GM12892 (cell line): ENCODE measurements at places on chromosomes 16 and 17.

DNA sequence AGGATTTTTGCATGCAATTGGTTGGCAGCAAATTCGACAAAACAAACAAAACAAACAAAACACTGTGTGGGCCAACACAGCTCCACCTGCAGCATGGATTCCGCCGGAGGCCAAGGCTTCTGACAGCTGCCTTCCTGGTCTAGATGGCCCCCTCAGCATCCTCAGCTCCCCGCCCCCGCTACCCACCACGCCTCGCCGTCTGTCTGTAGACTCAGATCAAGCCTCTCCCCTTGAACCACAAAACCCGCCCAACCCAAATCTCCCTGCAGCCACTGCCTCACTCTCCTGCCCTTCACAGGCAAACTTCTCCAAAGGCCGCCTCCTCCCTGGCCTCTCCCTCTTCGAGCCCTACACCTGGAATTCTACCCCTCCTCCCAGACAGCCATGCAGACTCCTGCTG lies 57.9 kb downstream of the RTN4RL1 start:
- no peak for DNase-seq

GRCh38 chr17:30300818-30301217 lies 9.1 kb upstream of the BLMH start:
- DNase-seq = no peak

GRCh38 chr17:40327244-40327729 lies 18.3 kb downstream of the RARA start:
- no peak for DNase-seq

DNA sequence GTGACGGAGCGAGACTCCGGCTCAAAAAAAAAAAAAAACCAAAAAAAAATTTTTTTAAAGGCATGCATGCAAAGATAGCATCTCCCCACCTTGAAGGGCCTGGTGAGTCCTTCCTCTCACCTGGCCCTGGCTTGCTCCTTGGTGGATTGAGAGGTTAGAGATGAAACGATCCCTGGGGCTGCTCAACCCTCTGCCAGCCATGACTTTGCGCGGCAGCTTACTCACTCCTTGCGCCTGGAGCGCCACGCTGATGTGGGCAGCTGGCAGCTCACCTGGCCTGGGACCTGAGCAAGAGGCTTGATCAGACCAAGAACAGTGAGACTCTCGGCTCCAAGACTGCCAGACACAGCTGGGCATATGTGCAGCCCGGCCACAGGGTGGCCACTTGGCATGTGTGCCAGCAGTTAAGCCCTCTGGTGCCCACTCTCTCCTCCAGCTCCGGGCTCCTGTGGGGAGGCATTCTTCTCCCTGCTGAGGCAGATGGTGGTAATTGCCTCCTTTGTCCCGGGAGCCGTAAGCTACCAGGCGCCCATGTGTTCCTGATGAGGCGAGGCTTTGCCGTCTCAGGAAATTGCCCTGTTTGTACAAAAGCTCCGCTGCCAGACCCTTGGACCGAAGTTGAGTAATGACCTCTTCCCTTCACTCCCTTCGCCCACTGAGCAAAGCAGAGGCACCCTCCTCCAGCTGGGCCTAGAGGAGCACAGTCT lies 5.1 kb upstream of the EVPL start:
- DNase-seq = no peak

DNA sequence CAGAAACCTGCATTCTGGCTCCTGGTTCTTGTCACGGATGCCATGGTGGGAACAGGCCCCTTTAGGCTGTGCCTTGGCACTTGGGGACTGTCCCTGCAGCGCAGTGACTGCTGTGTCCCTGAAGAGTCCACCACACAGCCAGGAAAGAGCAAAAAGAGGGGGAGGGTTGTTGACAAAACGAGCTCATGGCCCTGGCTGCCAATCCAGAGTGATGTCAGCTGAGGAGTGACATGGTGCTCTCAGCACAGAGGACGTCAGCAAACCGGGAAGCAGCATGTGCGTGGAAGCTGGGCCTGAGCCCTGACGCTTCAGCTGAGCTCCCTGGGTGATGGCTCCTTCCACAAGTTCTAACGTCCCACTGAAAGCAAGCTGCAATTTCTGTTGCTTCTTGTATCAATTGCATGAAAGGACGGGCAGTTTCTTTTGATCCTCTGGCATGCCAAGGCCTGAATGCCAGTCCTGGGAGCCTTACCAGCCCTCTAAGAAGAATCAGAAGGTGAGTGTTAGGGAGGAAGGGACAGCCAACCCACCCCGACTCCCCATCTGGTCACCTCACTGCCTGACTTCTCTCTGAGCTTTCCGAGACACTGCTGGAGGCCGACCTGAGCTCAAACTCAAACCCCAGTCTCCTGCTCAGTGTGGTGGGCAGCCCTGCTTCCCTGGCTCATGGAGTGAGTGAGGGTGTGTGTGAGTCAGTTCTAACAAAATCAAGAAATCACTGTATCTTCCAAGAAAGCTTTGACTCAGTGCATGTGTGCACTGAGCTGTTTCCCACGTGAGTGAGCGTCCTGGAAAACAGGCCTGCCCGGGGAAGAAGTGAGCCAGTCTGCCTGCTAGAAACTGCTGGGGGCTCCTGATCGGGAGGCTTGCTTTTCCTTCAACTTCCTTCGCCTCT lies 14.7 kb upstream of the WNT3 start:
- no peak for DNase-seq

DNA sequence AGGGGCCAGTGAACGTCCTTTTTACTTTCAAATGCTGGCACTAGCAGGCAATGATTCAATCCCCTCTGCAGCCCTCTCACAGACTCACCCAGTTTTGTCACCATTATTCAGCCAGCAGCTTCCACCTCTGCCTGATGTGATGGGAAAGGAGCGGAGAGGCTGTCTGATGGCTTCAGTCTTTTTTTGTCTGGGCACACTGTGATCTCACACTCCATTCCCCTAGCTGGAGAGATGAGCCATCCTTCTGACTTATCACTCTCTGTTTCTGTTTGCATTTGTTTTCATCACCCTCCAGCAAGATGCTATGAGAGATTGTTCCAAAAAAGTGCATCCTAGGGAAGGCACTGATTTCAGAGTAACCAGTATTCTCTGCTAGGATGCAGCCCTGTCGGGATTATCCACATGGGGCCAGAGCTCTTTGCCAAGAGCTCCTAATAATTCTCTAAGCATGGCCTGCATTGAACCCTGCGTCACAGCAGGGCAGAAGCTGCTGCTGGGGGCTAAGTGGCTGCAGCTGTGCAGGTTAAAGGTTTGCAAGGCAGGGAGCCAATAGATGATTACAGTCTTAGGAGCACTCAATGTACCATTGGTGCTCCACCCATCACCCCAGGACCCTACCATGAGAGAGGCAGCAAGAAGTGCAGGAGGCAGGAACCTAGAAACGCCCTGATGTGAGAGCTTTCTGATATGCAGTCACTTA lies 236.1 kb upstream of the C16orf82 start:
- no peak for DNase-seq

- no peak for DNase-seq
Measured at GRCh38 chr17:48611681-48612455, 1.1 kb upstream of the HOXB7 start.

DNA sequence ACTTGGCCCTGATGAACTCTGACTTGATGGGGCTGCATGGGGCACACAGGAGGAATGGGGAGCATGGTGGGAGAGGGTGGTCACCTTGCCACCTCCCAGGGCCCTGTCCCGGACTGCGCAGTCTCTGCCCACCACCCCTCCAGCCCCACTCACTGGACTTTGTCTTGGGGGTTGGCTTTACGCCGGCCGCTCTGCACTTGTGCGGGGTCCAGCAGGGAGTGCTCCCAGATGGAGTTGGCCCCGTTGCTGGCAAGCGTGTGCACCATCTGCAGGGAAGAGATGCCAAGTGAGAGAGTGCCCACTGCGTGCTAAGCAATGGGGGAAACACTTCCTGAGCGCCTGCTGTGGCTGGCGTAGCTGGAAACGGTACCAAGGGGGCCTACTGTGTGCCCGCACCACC lies 6.7 kb downstream of the GIT1 start:
- no peak for DNase-seq

GRCh38 chr17:20191056-20191455 lies 181.9 kb downstream of the SPECC1 start:
- DNase-seq = no peak

GRCh38 chr17:16435925-16436886 lies 20.8 kb downstream of the TRPV2 start:
- DNase-seq = no peak

GRCh38 chr17:75271233-75271954 lies 363 bp upstream of the MIF4GD start:
- peak; percentile 96 for DNase-seq

GRCh38 chr17:30093463-30094147 lies 23.0 kb upstream of the NSRP1 start:
- peak; percentile 39 for DNase-seq

DNA sequence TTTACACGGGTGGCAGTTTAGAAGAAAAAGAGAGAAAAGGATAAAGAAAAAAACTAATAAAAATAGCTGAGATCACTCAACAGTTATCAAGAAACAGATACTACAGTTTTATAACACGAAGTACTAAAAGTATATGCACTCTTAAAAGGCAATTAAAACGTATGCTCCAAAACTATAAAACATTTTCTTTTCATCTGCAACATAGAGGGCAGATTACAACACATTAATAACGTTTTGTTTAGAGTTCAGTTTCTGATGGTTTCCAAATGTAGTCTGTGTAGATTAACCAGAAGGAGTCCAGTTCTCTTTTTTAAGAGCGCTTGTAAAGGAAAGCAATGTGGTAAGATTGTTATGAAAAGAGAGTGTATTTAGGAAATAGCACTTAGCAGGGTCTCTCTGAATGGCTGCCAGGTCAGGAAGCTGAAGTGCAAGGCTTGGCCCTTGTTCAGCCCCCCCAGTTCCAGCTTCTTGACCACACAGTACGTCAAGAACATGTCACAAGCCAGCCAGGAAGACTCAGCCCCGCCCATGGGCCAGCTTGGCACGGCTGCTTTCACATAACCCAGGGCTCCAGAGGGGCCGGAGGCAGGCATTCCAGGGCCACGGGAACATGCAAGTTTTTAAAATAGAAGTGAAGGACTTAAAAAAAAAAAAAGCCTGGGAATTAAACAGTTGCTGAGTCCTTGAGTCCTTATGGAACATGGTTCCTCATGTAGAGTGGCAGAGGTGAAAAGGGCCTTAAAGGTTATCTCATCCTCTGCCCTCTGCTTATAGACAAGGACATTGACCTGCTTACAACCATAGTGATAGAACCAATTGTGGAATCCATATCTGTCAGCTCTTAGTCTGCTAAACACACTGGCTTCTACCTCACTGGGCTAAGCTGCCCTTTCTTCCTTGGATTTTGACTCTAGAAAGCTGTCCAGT lies 147.4 kb upstream of the TBX2 start:
- DNase-seq = no peak

GRCh38 chr16:5108505-5109158 lies 11.0 kb upstream of the EEF2KMT start:
- no peak for DNase-seq

GRCh38 chr16:19837984-19838707 lies 46.5 kb downstream of the GPRC5B start:
- no peak for DNase-seq

DNA sequence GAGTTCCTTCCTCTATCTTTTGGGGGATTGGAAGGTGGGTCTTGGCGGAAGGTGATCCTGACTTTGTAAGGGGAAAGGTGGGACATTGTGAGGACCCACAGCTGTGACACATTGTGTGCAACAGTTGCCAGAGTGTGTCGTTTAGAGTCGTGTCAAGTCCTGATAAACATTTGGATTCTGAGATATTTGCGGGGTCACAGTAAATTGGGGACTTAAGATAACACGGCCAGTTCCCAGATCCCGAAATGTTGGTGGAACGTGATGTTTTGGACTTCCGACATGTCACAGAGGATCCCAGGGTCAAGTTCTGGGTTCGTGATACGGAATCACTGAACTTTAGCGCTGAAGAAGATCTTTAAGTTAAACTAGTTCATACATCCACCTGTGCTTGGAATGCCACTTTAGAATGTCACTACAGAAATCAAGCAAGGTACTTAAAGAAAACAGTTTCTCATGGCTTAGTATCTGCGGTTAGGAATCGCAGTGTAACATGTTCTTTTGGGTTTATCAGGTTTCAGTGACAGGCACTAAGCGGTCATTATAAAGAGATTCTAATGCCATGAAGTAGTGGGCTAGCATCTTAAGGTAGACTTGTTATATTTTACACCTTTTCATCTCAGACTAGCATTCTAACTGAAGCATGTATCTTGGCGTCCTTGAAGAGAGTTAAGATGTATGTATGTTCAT lies 815 bp downstream of the ATAD5 start:
- DNase-seq = no peak

- DNase-seq = no peak
Measured at GRCh38 chr16:85710732-85711131, 22.0 kb upstream of the GINS2 start.
